ENCODE measurements at places on chromosomes 12 and 14.

GRCh38 chr14:75823334-75823733 lies 158.5 kb downstream of the TGFB3 start:
- no peak for DNase-seq

DNA sequence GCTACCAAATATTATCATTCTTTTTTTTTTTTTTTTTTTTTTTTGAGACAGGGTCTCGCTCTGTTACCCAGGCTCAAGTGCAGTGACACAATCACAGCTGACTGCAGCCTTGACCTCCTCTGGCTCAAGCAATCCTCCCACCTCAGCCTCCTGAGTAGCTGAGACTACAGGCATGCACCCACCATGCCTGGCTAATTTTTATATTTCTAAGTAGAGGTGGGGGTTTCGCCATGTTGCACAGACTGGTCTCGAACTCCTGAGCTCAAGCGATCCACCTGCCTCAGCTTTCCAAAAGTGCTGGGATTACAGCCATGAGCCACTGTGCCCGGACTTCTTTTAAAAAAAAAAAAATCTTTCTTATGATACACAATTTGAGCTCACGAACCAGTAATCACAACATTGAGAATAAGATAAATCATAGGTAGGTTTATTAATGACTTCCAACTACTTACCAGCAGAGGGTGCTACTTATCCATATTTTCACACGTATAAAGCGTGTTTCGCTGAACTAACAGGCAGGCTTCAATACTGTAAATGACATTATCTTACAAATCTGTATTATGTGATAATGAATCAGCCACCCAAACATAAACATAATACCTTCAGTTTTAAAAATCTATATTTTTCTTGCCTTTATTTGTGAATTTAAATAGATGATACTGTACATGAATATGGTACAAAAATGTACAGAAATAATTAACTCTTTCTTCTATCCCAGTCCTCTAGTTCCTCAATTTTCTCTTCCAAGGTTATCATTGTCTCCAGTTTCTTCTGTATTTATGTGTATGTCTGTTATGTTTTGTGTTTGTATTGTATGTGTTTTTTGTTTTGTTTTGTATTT lies 42.5 kb upstream of the BCAT1 start:
- DNase-seq, result peak; percentile 72

DNA sequence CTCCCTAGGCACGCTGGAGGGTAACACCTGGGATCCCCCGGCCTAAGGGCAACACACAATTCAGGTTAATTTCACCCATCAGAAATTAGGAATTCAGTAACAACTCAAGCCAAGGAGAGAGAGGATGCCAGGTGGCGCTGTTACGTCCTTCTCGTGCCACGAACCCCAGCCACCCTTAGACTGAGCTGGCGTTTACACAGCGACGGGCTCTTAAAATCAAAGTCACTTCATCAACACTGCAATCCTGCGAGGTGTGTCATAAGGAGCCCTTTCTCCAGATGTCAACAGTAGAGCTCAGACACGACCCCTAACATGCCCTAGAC lies 110.6 kb upstream of the TMEM132D start:
- no peak for DNase-seq

- DNase-seq, result no peak
These were observed 56.2 kb downstream of the RBM19 start for GRCh38 chr12:113909776-113910420.

GRCh38 chr12:89856431-89856830 lies 147.8 kb upstream of the ATP2B1 start:
- DNase-seq, result peak; percentile 87

DNA sequence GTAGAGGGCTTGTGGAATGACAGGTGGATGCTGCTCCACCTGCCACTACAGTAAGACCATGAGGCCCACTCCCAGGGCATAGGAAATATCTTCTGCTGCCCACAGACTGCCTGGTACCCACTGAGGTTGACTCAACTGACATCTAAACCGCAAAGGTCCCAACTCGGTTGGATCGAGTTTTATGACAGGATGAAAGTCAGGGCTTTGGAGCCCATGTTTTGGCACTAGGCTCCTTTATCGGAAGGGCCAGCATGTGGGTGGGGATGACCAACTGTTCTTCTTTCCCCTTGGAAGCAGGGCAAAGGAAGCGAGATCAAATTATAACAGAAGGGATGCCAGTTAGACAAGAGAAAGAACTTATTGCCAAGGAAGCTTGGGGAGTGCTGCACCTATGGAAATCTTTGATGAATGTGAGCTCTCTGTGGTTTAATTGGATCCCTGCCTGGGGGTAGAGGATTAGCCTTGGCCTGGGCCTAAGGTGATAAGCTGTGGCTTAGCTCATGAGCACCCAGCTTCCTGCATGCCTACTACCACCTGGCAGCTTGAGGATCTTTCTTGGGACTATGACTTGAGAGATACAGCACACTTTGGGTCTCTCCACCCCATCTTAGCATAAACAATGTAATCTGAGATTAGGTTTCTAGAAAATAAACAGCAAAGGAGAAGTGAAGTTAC lies 121.8 kb downstream of the KCNA5 start:
- DNase-seq, result no peak

- no peak for DNase-seq
These were observed 8.9 kb upstream of the PFDN5 start for GRCh38 chr12:53286448-53286847.

DNA sequence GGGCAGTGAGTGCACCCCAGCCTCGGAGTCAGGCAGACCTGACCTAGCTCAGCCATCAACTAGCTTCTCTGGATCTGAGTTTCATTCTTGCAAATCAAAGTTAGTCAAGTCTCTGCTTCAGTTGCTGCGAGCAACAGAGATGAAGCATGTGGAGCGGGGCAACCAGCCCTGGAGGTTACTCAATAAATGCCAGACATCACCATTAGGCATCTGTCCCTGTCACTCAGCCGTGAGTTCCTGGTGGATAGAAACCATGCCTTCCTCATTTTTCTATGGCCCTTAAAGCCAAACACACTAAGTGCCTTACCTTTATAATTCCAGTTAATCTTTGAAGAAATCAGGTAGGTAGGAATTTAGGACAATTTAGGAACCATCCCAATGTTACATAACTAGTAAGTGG lies 19.3 kb downstream of the RFX4 start:
- DNase-seq, result no peak
